Esophagus muscularis mucosa (tissue), 4 donors: ENCODE measurements at places on chromosomes 11 and 22. TPM values are rescaled to one million over a fixed set of nuclear protein-coding genes. Genes with fewer than 3 reads are reported as not detected.

Gene GLB1L3
- not detected for total RNA-seq

Gene TIGD3
- not detected for total RNA-seq

Gene C1QTNF5
- 74.3 TPM for total RNA-seq

Gene IL10RA
- 14.3 TPM for total RNA-seq

Gene GLYATL2
- total RNA-seq: not detected

Gene NPAS4
- total RNA-seq: 2.9 TPM

Gene MMP8
- total RNA-seq: 1.3 TPM

Gene UBE4A
- 32.0 TPM for total RNA-seq

Gene MS4A4E
- total RNA-seq: 7.9 TPM

DNA sequence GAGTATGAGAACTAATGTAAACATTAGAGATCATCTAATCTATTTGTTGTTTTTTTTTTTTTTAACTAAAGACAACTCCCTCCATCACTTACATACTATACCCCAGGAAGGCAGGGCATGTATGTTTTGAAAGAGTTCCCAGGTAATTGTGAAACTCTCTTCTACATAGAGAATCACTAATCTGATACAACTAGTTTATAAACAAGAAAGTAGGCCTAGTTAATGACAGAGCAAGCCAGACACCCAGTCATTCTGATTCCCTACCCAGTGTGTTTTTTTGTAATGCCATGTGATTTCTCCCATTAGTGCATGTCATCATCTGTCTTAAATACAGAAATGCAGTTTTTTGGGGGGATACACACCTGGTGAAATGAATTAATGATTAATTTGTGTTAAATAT is 120.9 kb downstream of the C11orf65 start:
- no peak overlapping the region for H3K4me3 ChIP-seq
- H3K27ac ChIP-seq: no peak overlapping the region
- H3K36me3 ChIP-seq: peaks cover 10% of the 10 kb centered on the region
- H3K27me3 ChIP-seq: no peaks in the 10 kb centered on the region
- no peak for DNase-seq

DNA sequence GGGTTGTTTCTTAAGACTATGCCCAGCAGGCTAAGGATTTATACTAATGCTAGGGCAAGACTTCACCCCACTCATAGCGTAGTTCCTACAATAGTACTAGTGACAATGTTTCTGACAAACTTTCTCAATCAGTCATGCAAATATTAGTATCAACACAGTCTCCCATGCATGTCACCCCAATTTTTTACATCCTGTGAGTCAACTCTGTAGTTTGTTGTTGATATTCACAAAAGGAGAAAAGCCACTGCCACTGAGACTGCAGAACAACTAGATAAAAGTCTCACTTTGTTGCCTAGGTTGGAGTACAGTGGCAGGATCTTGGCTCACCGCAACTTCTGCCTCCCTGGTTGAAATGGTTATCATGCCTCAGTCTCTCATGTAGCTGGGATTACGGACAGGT is 155.2 kb downstream of the RBFOX2 start:
- peaks cover 65% of the 10 kb centered on the region for H3K4me1 ChIP-seq
- H3K27me3 ChIP-seq: no peaks in the 10 kb centered on the region
- H3K4me3 ChIP-seq: no peak overlapping the region
- DNase-seq: no peak
- H3K27ac ChIP-seq: no peak overlapping the region

DNA sequence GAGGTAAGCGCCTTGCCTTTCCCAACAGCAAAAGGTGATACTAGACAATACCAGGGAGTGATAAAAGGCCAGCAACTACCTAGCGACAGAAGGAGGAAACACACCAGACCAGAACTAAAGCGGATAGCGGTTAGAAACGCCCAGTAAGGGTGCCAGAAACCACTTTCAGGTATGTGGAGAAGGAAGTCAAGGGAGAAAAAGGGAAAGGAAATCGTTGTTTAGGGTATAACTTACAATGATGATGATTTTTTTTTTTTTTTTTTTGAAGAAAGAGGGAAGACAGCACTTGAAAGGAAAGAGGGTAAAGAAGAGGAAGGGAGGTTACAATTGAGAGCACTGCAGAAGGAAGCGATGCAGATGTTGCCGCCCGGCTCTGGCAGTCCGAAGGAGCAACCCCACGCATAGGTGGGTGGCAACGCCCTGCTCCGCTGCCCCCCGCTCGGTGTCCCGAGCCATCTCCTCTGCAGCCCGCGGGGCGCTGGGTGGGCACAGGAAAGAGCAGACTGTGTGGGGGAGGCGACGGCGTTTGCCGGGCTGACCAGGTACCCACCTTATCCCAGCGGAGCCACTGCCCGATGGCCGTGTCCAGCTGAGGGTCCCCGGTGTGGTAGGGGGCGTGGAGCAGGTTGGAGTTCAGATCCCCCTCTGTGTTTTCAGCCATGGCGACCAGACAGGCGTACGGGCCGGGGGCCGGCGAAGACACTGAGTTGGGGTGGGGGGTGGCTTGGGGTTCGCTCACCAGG is 561 bp downstream of the PGM2L1 start:
- peaks cover 9% of the 10 kb centered on the region for H3K4me1 ChIP-seq
- no peaks in the 10 kb centered on the region for H3K36me3 ChIP-seq
- H3K27ac ChIP-seq: peak overlapping the region; percentile 95
- no peak for DNase-seq

GRCh38 chr11:102462610-102463009 is 10.0 kb upstream of the TMEM123 start:
- H3K27me3 ChIP-seq: no peaks in the 10 kb centered on the region
- no peaks in the 10 kb centered on the region for H3K4me1 ChIP-seq
- no peak overlapping the region for H3K27ac ChIP-seq
- no peaks in the 10 kb centered on the region for H3K36me3 ChIP-seq
- no peak overlapping the region for H3K4me3 ChIP-seq

DNA sequence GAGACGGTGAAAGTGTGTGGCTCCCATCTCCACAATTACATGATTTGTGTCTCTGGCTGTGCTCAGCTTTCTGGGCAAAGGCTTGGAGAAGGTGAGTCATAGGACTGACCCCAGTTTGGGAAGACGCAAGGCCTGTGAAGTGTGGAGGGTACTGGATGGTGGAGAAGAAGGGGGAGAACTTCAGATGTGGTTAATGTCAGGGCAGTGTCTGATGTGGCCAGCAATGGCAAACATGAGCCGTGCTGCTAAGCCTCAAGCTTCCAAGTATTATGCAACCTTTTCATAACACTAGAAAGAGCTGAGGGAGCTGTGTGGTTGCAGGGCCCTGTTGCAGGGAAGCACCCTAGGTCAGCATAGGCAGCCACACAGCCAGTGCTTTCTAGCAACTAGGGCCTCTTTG is 110.9 kb downstream of the NTM start:
- no peaks in the 10 kb centered on the region for H3K27me3 ChIP-seq
- no peaks in the 10 kb centered on the region for H3K4me1 ChIP-seq

GRCh38 chr11:110097459-110098012 is 4.3 kb downstream of the ZC3H12C start:
- peaks cover 39% of the 10 kb centered on the region for H3K4me1 ChIP-seq
- no peaks in the 10 kb centered on the region for H3K36me3 ChIP-seq
- H3K4me3 ChIP-seq: no peak overlapping the region
- H3K27ac ChIP-seq: no peak overlapping the region

- H3K36me3 ChIP-seq: no peaks in the 10 kb centered on the region
- H3K4me3 ChIP-seq: peak overlapping the region; percentile 61
- H3K4me1 ChIP-seq: peaks cover 26% of the 10 kb centered on the region
- DNase-seq: no peak
- no peak overlapping the region for H3K27ac ChIP-seq
Measured at GRCh38 chr11:16924826-16925560, 89.2 kb downstream of the PLEKHA7 start.

DNA sequence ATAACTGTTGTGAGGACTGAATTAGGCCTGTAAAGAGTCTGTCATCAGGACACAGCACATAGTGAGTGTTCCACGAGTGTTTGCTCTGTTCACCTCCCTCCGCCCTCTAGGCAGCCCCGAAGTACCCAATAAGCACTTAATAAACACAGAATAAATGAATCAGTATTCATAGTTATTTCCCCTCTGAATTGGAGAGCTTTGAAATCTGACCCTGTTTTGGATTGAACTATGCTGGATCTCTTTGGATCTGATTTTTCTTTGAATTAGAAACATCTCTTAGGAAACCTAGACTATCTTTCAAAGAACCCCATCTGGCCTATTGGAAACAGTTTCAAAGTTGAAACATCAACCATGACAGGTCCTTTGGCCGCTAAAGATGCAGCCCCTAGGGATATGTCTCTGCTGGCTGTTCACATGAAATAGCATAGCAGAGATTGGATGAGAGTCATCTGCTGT is 615.5 kb downstream of the NTM start:
- H3K36me3 ChIP-seq: no peaks in the 10 kb centered on the region
- H3K4me1 ChIP-seq: no peaks in the 10 kb centered on the region
- H3K4me3 ChIP-seq: no peak overlapping the region
- H3K27ac ChIP-seq: no peak overlapping the region
- no peaks in the 10 kb centered on the region for H3K27me3 ChIP-seq
- DNase-seq: no peak

- H3K27ac ChIP-seq: no peak overlapping the region
- no peaks in the 10 kb centered on the region for H3K27me3 ChIP-seq
- DNase-seq: no peak
- H3K4me3 ChIP-seq: no peak overlapping the region
- no peaks in the 10 kb centered on the region for H3K36me3 ChIP-seq
Measured at GRCh38 chr11:127632976-127633680, 632.6 kb upstream of the KIRREL3 start.

GRCh38 chr11:67699521-67699920 is 25.1 kb upstream of the ALDH3B2 start:
- no peaks in the 10 kb centered on the region for H3K36me3 ChIP-seq
- no peak overlapping the region for H3K27ac ChIP-seq
- H3K4me1 ChIP-seq: no peaks in the 10 kb centered on the region
- H3K27me3 ChIP-seq: peaks cover 41% of the 10 kb centered on the region
- DNase-seq: no peak
- H3K4me3 ChIP-seq: no peak overlapping the region

DNA sequence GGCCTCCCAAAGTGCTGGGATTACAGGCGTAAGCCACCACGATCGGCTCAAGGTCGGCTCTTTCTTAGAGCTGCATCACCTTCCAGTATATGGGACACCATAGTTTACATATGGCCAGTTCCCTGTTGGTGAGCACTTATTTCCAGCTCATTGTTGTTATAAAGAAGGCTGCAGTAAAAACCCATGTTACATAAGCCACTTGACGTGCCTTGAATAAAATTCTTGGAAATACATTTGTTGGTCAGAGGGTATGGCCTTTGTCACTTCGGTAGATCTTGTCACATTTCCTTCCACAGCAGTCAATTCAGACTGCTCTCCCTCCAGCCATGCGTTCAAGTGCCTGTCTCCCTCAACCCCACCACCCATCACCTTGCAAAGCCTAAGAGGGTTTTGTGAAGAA is 92.9 kb downstream of the PRR5L start:
- no peaks in the 10 kb centered on the region for H3K27me3 ChIP-seq
- H3K4me3 ChIP-seq: no peak overlapping the region
- H3K4me1 ChIP-seq: no peaks in the 10 kb centered on the region
- H3K36me3 ChIP-seq: no peaks in the 10 kb centered on the region

DNA sequence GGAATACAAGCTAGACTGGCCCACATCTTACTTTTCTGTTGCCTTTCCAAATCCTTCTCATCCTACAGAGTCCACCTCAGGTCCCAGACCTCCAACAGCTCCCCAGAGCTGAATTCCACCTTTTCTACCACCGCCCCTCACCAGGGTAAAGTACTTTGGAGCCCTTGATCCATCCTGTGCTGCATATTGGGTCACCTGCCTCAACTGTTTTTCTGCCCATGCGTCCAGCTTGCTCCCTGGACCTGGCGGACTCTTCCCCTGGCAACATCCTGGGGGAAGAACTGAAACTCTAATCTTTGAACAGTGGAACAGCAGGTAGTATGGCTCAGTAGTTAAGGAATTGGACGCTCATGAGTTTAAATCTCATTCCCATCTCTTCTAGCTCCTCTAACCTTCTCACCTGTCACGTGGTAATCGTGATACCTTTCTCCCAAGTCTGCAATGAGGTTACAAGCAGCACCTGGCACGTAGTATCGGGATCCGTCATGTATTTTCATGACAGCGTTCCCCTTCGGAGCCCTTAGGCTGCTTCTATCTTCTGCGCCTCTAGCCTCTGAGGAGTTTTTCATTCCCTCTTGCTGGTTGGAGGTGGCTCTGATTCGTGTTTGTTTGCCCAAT is 98.1 kb downstream of the CEP164 start:
- H3K36me3 ChIP-seq: no peaks in the 10 kb centered on the region
- no peak overlapping the region for H3K4me3 ChIP-seq
- no peaks in the 10 kb centered on the region for H3K27me3 ChIP-seq
- DNase-seq: no peak

GRCh38 chr22:22366537-22366936 is 122.0 kb downstream of the VPREB1 start:
- H3K36me3 ChIP-seq: no peaks in the 10 kb centered on the region
- no peak overlapping the region for H3K4me3 ChIP-seq
- DNase-seq: peak; percentile 31
- H3K27ac ChIP-seq: no peak overlapping the region
- H3K4me1 ChIP-seq: peaks cover 2% of the 10 kb centered on the region
- no peaks in the 10 kb centered on the region for H3K27me3 ChIP-seq

- H3K4me3 ChIP-seq: no peak overlapping the region
- no peaks in the 10 kb centered on the region for H3K27me3 ChIP-seq
- H3K27ac ChIP-seq: no peak overlapping the region
- peaks cover 6% of the 10 kb centered on the region for H3K4me1 ChIP-seq
- DNase-seq: no peak
Measured at GRCh38 chr11:34300926-34301295, 56.9 kb downstream of the ABTB2 start.

GRCh38 chr11:59901306-59901705 is 22.7 kb downstream of the OOSP3 start:
- no peaks in the 10 kb centered on the region for H3K4me1 ChIP-seq
- no peaks in the 10 kb centered on the region for H3K27me3 ChIP-seq
- no peaks in the 10 kb centered on the region for H3K36me3 ChIP-seq

GRCh38 chr11:130806746-130807145 is 109.5 kb downstream of the SNX19 start:
- H3K27me3 ChIP-seq: no peaks in the 10 kb centered on the region
- H3K27ac ChIP-seq: no peak overlapping the region
- no peak overlapping the region for H3K4me3 ChIP-seq
- H3K36me3 ChIP-seq: no peaks in the 10 kb centered on the region
- H3K4me1 ChIP-seq: no peaks in the 10 kb centered on the region

GRCh38 chr11:119663279-119663678 is 65.7 kb downstream of the NECTIN1 start:
- H3K27me3 ChIP-seq: no peaks in the 10 kb centered on the region
- no peak for DNase-seq
- H3K4me1 ChIP-seq: peaks cover 10% of the 10 kb centered on the region
- peaks cover 8% of the 10 kb centered on the region for H3K36me3 ChIP-seq

GRCh38 chr11:79512706-79513469 is 72.1 kb upstream of the TENM4 start:
- H3K27me3 ChIP-seq: no peaks in the 10 kb centered on the region
- H3K36me3 ChIP-seq: no peaks in the 10 kb centered on the region
- no peak for DNase-seq
- H3K4me1 ChIP-seq: no peaks in the 10 kb centered on the region
